Stimulated activated CD4-positive, alpha-beta T cell treated with anti-CD3 and anti-CD28 coated beads, Interleukin-1b, Interleukin-23, amount 100 ng/mL, for 1 hour (primary cell): ENCODE measurements at places on chromosomes 11 and 22.

DNA sequence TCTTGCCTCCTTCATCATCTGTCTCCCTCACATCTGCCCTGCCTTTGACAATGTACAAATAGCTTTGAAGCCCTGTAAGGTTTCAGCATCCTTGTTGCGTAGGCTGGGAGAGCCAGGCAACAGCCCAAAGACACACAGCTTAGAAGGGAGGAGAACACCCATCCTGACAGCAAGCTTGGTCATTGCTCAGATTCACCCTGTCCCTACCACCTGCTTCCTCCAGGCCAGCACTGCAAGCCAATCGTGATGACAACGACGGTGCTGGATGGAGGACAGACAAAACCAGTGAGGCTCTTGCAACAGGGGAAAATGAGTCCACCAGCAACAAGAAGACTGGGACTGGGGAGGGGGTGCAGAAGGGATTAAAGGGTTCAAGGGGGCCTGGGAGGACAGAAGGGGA, 32.9 kb upstream of the CD5 start:
- DNase-seq, result no peak

DNA sequence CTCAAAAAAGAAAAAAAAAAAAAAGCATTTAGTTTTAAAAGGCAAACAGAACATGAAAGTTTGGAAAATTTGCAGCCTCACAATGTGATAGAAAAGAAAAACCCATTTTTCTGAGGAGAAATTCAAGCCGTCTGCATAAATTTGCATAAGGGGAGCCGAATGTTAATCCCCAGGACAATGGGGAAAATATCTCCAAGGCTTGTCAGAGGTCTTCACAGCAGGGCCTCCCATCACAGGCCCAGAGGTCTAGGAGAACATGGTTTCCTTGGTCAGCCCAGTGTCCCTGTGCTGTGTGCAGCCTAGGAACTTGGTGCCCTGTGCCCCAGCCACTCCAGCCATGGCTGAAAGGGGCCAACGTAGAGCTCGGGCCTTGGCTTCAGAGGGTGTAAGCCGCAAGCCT, 109.1 kb downstream of the TRIM44 start:
- no peak for DNase-seq

DNA sequence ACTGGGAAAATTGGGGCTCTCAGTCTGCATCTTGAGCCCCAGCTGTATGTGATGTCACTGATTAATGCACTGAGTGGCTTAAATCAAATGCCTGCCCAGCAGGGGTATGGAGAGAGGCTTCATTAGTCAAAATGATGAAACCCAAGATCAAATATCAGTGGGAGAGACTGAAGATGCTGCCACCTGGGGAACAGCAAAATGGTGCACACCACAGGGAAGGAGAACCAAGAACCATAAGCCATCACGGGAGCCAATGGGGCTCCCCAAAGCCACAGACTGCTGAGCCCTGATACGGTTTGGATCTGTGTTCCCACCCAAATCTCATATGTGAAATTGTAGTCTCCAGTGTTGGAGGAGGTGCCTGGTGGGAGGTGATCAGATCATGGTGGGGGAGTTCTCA, 85.6 kb downstream of the CTTN start:
- no peak for DNase-seq

GRCh38 chr11:20112291-20113148, 47.8 kb downstream of the DBX1 start:
- no peak for DNase-seq

DNA sequence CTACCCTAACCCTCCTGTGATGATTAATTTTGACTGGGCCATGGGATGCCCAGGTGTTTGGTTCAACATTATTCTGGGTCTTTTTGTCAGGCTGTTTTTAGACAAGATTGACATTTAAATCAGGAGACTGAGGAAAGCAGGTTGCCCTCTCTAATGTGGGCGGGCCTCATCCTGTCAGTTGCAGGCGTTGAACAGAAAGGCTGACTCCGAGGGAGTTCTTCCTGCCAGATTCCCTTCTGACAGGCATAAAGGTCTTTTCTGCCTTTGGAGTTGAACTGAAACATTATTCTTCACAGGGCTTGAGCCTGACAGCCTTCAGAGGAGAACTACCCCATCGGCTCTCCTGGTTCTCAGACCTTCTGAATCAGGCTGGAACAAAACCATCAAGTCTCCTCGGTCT, 4.3 kb upstream of the PSMC3 start:
- DNase-seq, result no peak

DNA sequence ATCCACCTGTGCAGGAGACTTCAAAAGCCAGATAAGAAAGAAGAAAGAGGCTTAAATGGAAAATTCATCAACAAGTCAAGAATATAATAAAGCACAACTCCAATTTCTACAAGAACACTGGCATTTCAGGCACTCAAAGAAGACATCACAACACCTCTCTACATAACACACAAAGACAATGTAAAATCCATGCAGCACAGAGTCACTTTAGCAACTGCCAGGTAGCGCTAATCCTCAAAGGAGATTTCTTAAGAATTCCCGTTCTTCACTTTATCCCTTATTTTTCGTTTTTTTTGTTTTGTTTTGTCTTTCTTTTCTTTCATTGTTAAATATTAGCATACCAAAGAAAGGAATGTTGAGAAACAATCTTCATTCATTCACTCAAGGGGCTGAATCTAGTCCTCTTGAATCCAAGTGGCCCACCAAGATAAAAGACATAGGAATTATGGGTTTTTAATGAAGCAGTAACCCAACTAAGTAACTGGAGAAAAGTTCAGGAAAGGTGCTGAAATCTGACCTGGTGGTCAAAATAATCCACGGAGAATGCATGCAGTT, 95.0 kb downstream of the CADM1 start:
- DNase-seq, result no peak

- no peak for DNase-seq
These were observed 106.7 kb downstream of the ETS1 start for GRCh38 chr11:128480665-128481064.

- DNase-seq, result no peak
These were observed 749.2 kb downstream of the NTM start for GRCh38 chr11:132119573-132119972.

- no peak for DNase-seq
These were observed 88.5 kb downstream of the ARL14EP start for GRCh38 chr11:30411383-30411782.

GRCh38 chr11:57397394-57397990, 7.0 kb upstream of the PRG2 start:
- no peak for DNase-seq
